GM04503 (cell line): ENCODE measurements at places on chromosomes 6 and 20.

GRCh38 chr6:52210227-52210626, 24.1 kb downstream of the IL17A start:
- DNase-seq = no peak

DNA sequence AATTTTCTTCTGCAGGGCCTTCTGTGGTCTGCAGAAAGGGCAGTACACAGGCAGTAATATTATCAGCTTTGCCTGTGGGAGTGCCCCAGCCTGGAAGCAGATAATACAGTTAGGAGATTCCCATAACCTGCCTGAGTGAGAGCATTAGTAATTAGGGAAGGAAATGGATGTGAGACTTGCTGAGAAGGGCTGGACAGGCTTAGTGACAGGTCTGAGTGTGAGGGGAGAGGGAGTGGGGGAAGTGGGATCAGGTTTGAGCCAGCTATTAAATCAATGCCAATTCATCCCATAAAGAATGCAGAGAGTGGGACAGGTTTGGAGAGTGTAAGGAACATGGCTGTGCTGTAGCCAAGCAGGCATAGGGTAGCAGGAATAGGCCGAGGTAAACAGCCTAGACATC, 10.1 kb upstream of the CFAP206 start:
- no peak for DNase-seq

- no peak for DNase-seq
Measured at GRCh38 chr6:139736325-139736906, 362.0 kb upstream of the CITED2 start.

DNA sequence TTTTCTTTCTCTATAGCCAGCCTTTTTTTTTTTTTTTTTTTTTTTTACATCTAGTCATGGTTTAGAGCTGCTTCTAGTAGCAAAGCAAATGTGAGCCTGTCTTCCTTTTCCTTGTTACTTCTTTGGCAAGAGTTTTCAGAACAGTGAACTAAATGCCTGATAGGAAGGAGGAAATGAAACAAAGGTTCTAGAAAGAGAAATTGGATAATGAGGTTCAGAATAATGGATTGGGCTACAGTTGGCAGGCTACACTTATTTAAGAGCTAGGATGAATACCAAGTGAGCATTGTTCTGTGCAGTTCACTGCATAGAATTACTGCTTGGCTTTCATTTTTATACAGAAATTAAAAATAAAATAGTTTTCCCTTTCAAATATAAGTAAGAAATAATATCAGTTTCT, 78.6 kb downstream of the HIVEP1 start:
- DNase-seq = no peak

DNA sequence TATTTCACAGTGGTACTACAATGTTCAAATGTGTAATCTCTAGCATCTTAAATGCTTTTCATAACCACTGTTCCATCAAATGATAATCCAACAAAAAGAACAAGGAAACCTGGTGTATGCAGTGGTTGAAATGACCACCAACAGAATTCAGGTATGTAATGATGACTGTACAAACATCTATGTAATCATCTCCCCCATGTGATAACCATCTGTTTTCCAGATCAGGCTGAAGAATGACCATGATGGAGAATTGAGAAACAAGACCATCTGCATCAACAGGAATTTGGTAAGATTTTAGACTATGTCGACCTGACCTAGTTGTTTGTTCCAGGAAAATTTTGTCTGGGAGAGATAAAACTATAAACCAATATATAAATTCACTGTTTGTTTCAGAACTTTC, 81.3 kb upstream of the ASCC3 start:
- no peak for DNase-seq

- DNase-seq = no peak
Measured at GRCh38 chr20:37915434-37915787, 12.5 kb downstream of the VSTM2L start.

- DNase-seq = no peak
Measured at GRCh38 chr6:11431455-11431937, 106.1 kb upstream of the TMEM170B start.

DNA sequence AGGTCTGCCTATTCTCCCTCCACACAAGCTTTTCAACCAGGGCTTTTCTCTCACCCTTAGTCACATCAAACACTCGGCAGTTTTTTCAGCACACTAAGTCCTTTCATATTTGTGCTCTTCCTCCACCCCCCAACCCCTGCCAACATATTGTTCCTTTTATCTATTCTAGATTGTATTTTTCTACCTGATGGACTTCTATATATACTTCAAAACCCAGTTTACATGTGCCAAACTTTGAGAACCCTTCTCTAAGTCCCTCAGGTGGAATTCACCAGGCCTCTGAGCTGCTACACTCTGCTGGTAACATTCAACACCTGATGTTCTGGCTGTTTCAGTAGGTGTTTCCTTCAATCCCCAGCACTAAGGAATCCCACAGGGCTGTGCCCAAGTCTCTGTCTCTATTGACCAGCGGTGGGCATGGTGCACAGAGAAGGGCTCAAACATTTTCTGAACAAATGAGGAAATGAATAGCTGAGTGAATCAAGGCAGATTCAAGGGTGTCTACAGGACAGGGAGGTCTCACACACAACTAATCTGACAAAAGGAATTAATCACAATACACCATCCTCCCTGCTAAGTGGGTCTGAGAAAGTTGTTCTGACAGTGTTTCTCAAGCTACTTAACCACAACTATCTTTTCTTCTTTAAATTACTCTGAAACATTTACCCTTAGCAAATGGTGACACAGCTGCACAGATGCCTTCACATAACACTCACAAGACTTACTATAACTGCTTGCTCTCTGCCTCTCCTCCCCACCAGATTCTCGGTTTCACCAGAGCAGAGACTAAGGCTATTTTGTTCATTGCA, 166.5 kb downstream of the TSHZ2 start:
- no peak for DNase-seq

DNA sequence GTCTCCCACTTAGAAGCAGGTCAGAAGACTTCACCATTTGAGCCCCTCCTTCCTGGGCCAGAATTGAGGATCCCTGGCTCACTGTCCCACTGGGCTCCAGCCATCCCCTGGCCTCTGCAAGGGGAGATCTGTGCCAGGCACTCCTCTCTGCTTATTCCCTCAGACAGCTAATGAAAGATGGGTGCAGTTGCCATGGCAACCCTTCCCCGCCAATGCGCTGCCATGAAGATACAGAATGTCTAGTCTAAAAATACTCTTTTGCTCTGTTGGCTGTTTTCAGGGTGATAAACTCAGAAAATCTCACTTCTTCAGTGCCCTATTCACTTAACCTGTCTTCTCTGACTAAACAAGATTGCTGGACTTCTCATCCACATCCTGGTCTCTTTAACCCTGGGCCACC, 13.6 kb upstream of the TTLL2 start:
- no peak for DNase-seq

DNA sequence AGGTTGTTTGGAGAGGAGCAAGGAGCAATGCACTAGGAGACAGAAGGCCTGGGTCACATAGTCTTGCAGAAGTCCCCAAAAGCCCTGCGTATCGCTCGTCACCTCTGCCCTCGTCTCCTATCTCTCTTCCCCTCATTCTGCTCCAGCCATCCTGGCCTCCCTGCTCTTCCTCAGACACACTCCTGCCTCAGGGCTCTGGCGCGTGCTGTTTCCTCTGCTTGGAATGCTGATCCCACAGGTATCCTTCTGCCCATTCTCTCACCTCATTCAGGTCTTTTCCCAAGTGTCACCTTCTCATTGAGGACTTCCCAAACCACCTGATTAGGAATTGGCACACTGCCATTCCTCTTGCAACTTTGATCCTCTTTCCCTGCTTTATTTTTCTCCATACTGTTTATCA, 9.0 kb upstream of the SLC2A10 start:
- no peak for DNase-seq

GRCh38 chr6:143807103-143807772, 35.9 kb upstream of the LTV1 start:
- no peak for DNase-seq

DNA sequence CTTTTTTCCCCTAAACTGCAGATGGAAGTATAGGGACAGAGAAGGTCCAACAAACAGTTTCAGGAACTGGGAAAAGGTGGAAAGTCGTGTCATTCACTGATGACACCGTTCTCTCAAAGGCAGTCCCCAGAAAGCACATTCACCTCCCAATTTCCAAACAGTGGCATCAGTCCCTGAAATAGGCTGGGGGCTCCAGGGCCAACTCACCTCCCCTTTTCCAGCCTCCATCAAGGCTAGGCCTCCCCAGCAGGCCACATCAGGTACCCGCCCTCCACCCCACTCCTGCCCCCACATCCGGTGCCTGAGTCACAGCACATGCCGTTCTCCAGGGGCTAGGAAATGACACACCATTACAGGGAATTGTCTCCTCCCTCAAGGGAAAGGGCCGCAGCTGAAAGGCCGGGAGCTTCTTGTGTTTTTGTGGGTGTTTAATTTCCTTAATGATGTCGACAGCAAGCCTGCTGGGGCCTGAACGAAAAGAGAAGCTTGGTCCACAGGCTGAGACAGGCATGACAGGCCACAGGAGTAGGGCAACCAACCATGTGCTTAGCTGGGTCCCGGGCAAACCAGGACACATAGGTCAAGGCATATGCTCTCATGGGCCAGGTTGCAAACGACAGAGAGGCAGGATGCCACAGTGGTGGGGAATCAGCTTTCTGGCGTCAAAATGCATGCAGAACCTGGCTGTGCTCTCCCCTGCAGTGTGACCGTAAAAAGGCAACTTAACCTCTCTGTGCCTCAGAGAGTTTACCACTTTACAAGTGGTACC, 39.2 kb downstream of the ZMYND8 start:
- DNase-seq = peak; percentile 93

DNA sequence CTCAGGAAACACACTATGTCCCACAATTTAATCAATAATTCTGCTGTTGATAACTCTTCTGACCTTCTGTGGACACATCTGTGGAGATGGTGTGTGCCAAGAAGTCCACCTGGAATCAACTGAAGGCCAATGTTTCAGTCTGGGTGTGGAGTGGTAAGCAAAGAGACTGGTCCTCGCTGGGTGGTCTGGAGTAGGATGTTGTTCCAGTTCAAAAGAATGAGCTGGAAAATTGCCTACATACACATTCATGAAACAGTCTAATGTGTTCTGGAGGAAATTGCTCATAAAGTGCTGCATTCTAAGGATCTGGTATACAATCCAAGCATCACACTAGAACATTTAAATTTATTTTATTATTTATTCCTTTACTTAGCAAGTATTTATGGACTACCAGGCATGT, 33.9 kb upstream of the TBX18 start:
- DNase-seq = no peak

GRCh38 chr6:124963831-124964763, 1.9 kb downstream of the RNF217 start:
- DNase-seq = no peak

- no peak for DNase-seq
Measured at GRCh38 chr6:91500689-91501303, 913.9 kb upstream of the MAP3K7 start.

DNA sequence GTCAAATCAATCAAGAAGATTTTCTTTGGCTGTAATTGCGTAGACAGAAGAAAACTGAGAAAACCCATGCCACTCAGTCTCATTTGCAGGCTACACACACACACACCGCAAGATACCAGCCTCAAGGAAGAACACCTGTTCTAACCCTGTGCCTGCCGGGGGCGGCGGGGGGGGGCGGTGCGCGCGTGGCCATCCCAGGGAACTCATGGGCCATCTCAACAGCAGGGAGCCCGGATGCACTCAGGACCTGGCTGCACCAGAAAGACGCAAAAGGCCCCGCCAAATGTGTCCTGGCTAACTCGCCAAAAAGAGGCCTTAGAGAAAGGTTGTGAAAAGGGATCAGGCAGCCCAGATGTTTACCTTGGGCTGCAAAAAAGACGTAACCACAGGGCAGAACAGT, 2.1 kb downstream of the B3GAT2 start:
- DNase-seq = no peak

- DNase-seq = no peak
Measured at GRCh38 chr6:41375598-41376151, 40.3 kb downstream of the NCR2 start.

DNA sequence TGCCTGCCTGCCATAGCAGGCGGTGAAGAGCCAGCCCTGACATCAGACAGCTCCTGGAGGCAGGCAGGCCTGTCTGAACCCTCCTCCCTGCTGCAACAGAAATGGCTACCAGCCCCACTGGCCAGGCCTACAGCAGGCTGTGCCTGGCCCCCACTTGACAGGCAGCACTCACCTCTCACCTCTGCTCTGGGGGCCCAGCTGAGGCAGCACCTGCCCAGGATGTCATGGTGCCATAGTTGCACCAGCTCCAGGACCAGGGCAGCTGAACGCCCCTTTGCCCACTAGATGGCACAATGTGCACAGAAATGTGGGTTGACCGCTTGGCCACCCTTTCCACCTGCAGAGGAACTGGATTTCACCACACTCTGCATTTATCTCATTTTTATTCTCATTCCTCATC, 30.6 kb downstream of the MRPL14 start:
- no peak for DNase-seq

DNA sequence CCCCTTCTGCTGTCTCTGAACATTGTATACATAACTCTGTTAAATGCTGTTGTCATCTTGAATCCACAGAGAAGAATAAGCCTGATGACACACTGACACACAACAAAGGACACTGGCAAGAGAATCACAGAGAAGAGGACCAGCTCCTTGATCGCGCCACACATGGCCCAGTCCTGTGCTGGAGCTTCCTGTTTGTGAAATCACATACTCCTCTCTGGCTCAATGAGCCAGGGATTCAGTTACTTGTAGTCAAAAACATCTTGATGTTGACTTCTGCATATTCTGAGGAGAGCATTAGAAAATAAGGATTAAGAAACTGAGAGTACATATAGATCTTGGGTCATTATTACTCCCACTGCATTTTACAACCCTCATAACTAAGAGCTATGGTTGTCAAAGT, 100.1 kb downstream of the EPB41L2 start:
- DNase-seq = no peak

DNA sequence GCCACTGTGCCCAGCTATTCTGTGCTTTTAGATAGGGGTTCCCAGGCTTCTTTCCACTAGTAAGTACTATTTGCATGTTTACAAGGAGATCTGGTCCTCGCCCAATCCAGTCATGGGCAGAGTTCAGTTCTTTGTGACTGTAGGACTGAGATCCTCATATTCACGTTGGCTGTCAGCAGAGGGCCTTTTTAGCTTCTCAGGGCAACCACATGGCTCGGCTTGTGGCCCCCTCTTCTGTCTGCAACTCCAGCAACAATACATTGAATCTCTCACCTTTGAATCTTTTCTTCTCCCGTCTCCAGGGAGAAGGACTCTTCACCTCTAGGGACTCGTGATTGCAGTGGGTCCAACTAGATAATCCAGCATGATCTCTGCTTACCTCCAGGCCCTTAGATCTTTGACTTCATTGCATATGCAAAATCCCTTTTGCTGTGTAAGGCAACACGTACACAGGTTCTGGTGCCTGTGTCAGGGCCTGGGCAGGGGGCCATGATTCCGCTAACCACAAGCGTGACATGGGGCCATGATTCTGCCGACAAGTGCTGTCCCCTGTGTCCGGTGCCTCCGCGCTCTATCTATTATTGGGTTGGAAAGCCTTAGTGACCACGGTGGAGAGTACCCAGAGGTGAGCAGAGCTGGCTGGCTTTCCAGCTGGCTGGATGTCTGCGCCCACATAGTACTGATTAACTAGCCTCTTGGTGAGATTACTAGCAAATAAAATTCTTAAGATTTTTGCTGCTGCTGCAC, 5.1 kb downstream of the CCR6 start:
- no peak for DNase-seq

GRCh38 chr20:19767070-19767469, 9.0 kb downstream of the RIN2 start:
- DNase-seq = no peak

- peak; percentile 46 for DNase-seq
Measured at GRCh38 chr20:36460648-36461599, 80.4 kb upstream of the MYL9 start.
